Mammary epithelial cell (primary cell): ENCODE measurements at places on chromosomes 7 and 10. TPM values are rescaled to one million over a fixed set of nuclear protein-coding genes. Genes with fewer than 3 reads are reported as not detected.

The ANXA8 gene
- total RNA-seq = 244 and 415 TPM in 2 replicates

The ATP6V0A4 gene
- total RNA-seq = 0.28 TPM in 1 of 2 replicates, not detected in the other

- DNase-seq = no peak
Measured at GRCh38 chr7:132410861-132411541, 165.3 kb downstream of the PLXNA4 start.

GRCh38 chr10:73060738-73061635 is 35.7 kb downstream of the P4HA1 start:
- DNase-seq = peak; percentile 37

DNA sequence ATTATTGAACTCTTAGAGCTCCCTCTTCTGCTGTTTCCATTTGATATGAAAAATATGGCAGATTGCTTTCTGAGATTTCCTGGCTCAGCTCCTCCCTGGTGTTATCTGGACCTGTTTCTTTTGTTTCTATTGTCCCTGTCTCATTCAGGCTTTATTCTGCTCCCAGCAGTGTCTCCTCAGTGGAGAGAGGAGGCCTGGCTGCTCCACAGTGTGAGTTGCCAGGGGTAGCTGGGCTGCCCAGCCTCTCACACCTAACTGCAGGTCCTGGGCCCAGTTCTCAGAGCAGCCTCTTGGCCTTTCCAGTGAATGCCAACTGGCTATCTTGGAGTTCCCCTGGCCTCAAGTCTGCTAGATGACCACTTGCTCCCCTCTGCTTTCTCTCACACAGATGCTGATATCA is 127.0 kb downstream of the VPS41 start:
- no peak for DNase-seq

DNA sequence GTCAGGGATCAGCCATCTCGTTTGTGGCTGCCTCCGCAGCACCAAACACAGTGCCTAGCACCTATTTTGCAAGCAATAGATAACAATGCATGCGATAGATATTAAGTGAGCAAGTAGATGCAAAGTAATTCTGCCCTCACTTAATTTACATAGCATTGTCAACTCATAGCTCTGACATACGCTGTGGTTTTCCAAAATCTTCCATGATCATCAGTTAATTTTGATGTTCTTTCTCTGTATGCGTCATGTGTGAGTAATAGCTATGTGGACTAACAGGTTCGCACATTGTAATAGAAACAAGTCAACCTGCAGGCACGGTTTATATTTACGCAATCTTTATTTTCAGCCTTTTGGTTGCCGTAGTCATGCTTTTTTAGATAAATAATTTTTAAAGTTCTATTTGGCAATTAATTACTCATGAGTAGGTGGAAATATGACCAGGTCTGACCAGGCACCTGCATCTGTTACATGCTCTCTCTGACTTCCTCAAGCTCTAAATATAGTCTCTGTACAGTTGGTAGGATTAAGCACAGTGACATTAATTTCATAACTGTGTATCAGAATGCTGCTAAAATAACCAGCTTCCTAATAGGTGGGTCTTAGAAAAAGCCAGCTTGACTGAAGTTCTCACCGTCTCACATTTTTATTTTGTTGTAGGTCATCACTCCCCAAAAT is 13.3 kb downstream of the MAP3K8 start:
- DNase-seq = peak; percentile 98

DNA sequence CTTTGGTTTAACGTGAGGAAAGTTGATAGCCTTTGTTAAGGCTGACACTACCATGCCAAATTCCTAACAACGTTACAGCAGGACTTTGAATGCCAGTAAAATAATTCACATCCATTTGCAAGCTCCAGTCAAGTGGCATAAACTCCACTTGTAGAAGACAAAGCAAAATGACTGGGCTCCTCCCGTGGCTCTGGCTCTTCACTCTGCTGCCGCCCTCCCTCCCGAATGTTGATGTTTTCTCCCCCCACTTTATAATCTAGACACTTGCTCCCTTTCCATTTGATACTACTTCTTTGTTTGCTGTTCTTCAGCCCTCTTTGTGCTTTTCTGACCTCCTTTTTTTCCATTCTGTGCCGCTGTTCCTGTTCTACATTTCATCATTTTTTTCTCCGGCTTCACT is 22.8 kb upstream of the ITGB8 start:
- no peak for DNase-seq

GRCh38 chr10:116232613-116233012 is 40.4 kb downstream of the GFRA1 start:
- DNase-seq = no peak

DNA sequence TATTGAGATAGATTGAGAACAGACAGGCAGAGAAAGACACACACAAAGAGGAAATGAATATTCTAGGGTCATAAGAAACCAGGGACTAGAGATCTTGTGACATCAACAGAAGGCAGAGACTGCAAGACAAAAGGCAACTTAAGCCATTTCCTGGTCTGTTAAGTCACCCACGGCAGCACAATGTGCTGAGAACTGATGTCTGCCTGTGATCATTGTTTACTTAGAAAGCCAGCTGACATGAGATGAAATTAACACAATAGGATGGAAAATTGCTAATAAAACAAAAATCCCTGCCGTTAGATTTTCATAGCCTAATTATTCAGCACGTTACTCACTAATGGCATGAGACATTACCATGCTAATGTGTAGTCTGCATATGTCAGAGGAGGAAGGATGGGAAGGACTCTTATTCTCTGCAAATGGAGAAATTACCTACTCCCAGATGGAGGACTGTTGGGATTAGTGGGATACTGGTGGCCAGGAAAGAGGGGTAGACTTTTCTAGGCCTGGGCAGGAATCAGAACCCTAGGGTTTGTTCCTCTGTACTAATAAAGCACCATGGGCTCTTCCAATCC is 191.3 kb upstream of the PODXL start:
- no peak for DNase-seq

GRCh38 chr10:69965919-69966662 is 86.6 kb upstream of the MACROH2A2 start:
- DNase-seq = no peak

DNA sequence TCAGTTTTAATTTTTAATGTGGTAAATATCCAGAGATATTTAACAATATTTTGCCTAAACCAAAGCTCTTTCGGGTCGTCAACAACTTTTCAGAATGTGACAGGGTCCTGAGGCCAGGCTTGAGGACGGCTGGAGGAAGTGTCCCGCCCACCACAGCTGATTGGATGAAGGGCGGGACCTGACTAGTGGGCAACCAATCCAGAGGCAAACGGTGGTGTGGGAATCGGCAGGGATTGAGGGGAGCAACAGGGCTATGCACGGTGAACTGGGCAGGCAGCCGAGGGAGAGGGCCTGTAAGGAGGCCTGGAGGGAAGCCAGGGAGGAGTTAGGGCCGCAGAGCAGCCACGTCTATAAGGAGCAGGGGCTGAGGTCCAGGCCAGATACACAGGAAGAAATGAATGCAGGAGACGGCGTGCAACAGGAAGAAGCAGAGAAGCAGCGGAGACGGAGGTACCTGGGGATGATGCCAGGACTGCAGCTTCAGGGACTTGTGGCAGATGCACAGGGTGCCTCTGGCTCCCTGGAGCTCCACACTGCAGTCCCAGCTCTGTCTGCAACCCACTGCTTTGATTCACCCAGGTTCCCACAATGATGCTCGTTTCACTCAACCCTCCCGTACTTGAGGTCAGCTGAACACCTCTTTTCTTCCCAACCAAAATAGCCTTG is 46.1 kb upstream of the ZMIZ1 start:
- no peak for DNase-seq

DNA sequence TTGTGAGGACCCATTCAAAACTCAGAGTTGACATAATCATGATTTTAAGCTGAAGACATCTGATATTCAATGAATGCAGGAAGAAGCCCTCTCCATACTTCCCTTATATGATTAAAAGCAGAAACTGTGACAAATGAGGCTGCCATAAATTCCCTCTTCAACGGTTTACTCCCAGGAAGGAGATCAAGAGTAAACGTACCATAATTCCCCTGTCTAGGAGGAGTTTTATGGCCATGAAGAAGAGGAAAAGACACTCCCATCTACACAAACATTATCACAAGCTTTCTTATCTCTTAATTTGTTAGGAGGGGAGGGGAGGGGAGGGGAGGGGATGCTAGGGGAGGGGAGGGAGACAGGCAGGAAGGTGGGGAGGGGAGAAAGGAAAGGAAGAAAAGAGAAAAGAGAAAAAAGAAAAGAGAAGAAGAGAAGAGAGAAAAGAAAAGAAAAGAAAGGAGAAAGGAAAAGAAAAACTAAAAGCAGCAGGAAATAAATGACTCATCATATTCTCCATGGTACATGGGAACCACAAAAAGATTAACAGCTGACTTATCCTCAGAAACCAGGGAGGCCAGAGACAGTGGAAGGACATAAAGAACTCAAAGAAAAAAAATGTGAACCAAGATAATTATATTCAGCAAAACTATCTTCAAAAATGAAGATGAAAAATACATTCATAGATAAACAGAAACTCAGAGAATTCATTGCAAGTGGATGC is 121.6 kb downstream of the ALOX5 start:
- DNase-seq = peak; percentile 32

GRCh38 chr10:5467207-5467535 is 32.2 kb downstream of the CALML5 start:
- DNase-seq = no peak
